ENCODE measurements at places on chromosomes 2 and 18.

- DNase-seq = no peak
Observed at GRCh38 chr2:71157124-71157793, 26.8 kb downstream of the MPHOSPH10 start.

GRCh38 chr2:240384711-240385450 is 50.6 kb upstream of the GPC1 start:
- DNase-seq = no peak

DNA sequence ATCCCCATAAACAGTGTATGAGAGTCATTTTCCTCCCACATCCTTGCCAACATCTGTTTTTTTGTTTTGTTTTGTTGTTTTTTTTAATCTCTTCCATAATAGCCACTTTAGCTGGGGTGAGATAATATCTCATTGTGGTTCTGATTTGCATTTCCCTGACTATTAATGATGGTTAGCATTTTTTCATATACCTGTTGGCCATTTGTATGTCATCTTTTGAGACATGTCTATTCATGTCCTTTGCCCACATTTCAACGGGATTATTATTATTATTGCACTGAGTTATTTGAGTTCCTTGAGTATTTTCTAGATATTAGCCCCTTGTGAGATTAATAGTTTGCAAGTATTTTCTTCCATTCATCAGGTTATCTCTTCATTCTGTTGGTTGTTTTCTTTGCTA is 223.3 kb downstream of the LPIN1 start:
- no peak for DNase-seq

- no peak for DNase-seq
Observed at GRCh38 chr2:173291412-173291811, 63.3 kb upstream of the CDCA7 start.

GRCh38 chr2:65666156-65666725 is 233.8 kb upstream of the SPRED2 start:
- DNase-seq = no peak

DNA sequence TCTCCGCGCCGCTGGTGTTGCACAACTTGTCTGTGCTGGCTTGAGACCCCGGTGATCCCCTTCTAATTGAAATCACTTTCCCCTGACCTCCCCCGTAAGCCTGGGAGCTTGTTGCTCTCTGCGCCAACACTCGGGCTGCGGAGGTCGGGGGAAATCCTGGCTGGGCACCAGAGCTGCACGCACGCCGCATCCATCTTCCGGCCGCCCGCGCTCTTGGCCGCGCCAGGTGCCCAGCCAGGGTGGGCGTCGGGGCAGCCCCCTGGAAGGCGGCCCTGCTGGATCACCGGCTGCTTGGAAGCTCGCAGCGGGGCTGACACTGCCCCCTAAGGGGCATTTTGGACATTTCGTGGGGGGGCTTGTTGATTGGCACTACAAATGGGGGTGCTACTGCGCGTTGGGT is 280.3 kb upstream of the SKOR2 start:
- no peak for DNase-seq

- no peak for DNase-seq
Observed at GRCh38 chr2:229974266-229974665, 52.0 kb downstream of the FBXO36 start.

DNA sequence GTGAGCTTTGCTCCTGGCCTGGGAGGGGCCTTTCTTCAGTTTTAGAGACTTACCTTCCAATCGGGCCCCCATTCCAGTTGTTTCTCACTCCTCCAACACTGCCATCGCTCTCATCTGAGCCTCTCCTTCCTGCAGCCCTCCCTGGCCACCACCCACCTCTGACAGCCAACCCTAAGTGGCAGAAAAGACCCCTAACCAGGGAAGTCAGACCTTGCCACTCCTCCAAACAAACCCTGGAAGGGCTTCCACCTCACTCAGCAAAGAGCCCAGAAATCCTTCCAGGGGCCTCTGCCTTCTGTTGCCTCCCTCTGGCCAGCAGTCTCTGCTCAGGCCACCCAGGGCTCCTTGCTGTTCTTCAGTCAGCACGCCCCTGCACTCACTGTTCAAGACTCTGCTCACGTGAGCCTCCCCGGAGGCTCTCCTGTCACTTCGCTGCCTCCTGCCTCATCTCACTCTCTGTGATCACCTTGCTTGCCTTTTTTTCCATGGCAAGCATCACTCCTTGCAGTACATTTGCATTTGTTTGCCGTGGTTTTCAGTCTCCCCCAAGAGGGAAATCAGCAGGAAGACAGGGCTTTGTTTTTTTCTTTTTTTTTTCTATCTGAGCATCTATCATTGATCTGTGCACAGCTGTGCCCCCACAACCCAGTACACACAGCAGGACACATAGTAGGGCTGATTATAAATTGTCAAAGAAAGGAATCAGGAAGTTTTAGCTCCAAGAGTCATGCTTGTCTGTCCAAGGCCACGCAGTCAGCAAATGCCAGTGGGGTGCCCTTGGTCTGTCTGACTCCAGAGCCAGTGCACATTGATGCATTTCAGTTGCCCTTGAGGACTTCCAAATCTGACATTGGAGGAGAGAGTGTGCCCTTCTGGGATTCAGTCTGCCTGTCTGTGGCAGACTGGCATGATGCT is 83.9 kb downstream of the INHBB start:
- no peak for DNase-seq

DNA sequence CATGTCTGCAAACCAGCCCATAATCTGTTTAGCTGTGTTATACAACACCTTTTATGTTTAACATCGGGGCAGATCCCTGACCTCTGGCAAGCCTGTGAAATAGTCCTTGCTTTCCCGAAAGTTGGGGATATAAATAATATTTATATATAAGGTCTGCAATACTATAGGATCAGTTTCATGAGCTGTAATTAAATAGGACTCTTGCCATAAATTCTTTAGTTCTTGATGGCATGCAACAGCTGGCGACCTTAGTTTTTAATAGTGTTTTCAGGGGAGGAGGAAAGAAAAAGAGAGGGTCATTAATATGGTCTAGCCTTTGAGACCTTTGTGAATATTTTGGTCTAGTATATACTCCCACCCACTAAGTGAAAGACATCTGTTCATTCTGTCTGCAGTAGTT is 166.5 kb downstream of the MTX2 start:
- no peak for DNase-seq

GRCh38 chr2:219021591-219021990 is 19.7 kb downstream of the CFAP65 start:
- no peak for DNase-seq

GRCh38 chr2:75063906-75064305 is 105.5 kb downstream of the POLE4 start:
- no peak for DNase-seq

DNA sequence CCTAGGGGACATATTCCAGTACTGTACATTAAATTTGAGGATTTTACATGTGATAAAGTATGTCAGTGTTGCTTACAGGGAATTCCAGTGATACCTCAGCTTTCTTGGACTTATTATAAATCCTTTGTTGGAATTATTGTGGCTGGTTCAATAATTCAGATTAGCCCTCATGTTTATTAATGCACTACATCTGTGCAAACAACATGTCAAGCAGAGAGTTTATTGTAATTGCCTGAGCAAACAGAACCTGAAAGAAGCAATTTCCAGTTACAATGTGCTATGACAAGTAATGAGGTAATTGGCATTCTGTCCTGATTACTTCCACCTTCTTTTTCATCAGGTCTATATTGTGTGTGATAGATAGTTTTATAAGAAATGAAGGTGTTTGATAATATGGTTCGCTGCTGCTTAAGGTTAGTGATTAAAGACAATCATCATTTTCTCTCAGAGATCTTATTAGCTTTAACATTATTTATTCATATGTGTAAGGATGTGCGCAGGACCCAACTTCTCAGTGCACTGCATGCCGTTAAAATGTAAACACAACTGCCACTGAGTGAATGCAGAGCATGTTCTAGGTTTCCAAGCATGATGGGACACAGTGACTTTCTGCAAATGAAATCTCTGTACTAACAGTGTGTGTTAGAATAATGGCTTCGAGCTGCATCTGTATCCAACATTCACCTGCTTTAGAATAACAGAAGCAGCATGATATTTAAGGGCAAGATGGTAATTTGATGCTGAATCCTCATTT is 973.7 kb upstream of the POU3F3 start:
- no peak for DNase-seq

- DNase-seq = no peak
Observed at GRCh38 chr2:187054501-187055319, 205.7 kb upstream of the ZSWIM2 start.

DNA sequence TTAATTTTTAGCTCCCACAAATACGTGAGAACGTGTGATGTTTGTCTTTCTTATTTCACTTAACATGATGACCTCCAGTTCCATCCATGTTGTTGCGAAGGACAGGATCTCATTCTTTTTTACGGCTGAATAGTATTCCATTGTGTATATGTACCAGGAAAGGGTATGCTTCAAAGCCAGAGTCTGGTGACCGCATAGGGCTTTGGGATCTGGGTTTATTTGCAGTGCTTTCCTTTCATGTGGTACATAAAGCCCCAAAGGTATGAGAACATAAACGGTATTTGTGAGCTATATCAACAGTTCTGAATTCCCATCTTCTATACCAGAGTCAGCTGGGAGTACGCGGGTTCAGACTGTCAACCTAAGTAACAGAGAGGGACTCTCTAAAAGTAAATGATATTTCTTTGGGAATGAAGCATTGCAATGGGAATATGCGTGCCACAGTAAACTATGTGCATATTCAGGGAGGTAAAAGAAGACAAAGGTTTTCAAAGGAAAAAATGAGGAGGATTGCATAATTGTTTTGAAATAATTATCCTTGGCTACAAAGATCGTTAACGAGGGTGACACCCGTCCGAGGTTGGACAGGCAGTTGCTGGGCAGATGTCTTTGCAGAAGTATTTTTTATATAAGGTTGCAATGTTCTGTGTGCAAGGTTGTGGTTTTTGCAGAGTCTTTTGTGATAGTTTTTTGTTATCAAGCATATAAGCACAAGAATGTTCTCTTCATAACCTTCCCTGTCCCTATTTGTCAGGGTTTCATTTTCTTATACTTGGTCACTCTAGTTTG is 24.4 kb downstream of the CRYGD start:
- DNase-seq = no peak

Data from activated effector memory CD4-positive, alpha-beta T cell treated with Interleukin-2 at 50 U/mL for 16 hours (primary cell).